ENCODE measurements at places on chromosomes 5 and 9.

GRCh38 chr9:114021578-114021977 is 56.5 kb downstream of the AMBP start:
- DNase-seq, result no peak

- no peak for DNase-seq
These were observed 984 bp downstream of the STXBP1 start for GRCh38 chr9:127612939-127613582.

DNA sequence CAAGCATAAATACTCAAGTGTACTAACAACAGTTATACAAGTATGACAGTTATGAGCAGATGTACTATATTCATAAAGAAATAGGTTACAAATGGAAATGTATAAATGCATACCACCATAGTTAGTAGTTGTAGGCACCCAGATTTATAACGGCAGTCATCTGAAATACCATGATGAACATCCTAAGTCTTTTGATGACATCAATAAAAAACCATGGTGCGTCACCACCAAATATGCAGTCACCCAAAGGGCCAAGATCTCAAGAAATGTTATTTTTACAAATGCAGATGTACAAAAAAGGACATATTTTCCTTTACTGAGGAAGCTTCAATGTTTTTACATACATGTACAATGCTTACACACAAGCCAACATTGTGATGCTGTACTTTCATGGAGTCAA is 70.8 kb upstream of the XPA start:
- DNase-seq, result no peak

DNA sequence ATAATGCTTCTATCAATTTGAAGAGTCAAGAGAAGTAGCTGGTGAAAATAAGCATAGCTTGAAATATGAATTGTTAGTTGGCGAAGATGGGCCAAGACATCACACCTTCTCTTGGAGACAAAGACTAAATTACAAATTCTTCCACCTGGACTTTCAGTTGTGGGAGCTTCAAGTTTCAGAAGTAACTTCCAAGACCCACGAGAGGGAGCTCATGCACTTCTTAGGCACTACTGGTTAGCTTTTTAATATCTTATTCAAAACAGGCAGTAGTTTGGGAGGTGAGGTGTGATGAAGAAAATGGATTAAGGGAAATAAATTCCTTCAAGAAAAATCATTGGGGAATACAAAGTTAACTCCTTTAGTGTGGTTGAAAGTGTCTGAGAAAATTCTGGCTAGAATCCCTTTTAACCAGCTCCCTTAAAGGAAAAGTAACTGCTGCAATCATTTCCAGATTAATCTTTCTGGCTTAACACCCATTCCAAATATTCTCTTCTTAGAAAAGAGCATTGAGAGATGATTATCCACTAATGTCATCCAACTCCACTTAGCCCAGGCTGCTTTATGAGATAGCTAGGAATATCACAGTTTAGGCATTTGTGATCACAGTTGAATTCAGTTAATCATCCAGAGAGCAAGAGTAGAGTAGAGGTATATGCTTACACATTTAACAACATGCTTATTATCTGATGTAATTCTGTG is 139.5 kb upstream of the DMRTA1 start:
- no peak for DNase-seq

GRCh38 chr9:75644649-75645048 is 245.8 kb upstream of the PCSK5 start:
- no peak for DNase-seq

DNA sequence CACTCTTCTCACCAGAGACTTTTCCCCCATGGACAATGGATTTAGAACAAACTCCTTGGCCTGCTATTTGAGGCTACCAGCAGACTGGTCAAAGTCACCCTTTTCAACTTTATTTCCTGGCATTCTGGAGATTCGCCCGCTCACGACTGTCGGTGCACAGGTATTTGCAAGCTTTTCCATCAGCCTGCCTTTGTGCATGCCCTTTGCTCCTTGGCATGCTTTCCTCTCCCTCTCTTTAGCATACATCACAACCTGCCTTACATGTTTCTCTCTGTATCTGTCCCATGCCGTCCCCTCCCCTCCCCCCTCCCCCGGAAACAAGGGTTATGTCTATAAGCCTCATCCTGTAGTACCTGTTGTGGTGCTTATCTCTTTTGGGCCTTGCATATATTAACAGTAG is 257.1 kb downstream of the AOPEP start:
- no peak for DNase-seq
